IMR-90 (cell line): ENCODE measurements at places on chromosomes 4 and X. TPM values are rescaled to one million over a fixed set of nuclear protein-coding genes. Genes with fewer than 3 reads are reported as not detected.
A peak's percentile ranks its signal among the peaks of the same experiment; 100 is the strongest.

- peak; percentile 6 for DNase-seq
Measured at GRCh38 chr4:53113431-53114225, 251.5 kb downstream of the RASL11B start.

- DNase-seq = no peak
Measured at GRCh38 chrX:2701600-2701999, 10.5 kb downstream of the CD99 start.

- DNase-seq = no peak
Measured at GRCh38 chrX:115360220-115360781, 70.8 kb downstream of the LUZP4 start.

KIAA1210 gene
- not detected in 2 replicates for total RNA-seq

GRCh38 chrX:9864011-9864410, 77.8 kb downstream of the SHROOM2 start:
- DNase-seq = no peak

GRCh38 chr4:11073621-11074051, 355.1 kb downstream of the HS3ST1 start:
- DNase-seq = no peak

DNA sequence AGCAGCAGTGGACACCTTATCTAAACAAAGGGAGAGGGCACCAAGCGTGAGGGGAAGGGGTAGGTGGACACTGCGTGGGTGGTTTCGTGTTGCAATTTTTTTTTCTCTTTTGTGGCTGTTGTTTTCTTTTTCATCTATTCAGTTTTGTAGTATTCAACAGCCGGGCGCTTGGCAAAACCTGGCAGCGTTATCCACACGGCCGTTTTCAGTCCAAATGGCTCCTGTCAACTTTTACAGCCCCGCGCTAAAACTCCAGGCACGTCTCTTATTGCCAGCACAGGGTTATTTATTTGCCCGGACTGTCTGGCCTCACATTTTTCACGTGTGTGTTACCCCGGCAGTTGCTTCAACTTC, 192.2 kb downstream of the BCOR start:
- peak; percentile 19 for DNase-seq

DNA sequence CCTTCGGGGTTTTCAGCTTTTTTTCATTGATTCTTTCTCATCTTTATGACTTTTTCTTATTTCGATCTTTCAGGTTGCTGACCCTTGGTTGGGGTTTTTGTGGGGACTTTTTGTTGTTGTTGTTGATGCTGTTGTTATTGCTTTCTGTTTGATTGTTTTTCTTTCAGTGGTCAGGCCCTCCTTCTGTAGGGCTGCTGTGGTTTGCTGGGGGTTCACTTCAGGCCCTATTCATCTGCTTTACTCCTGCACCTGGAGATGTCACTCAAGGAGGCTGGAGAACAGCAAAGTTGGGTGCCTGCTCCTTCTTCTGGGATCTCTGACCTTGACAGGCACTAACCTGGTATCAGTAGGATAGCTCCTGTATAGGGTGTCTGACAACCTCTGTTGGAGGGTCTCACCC, 39.9 kb upstream of the PCDH18 start:
- no peak for DNase-seq

DNA sequence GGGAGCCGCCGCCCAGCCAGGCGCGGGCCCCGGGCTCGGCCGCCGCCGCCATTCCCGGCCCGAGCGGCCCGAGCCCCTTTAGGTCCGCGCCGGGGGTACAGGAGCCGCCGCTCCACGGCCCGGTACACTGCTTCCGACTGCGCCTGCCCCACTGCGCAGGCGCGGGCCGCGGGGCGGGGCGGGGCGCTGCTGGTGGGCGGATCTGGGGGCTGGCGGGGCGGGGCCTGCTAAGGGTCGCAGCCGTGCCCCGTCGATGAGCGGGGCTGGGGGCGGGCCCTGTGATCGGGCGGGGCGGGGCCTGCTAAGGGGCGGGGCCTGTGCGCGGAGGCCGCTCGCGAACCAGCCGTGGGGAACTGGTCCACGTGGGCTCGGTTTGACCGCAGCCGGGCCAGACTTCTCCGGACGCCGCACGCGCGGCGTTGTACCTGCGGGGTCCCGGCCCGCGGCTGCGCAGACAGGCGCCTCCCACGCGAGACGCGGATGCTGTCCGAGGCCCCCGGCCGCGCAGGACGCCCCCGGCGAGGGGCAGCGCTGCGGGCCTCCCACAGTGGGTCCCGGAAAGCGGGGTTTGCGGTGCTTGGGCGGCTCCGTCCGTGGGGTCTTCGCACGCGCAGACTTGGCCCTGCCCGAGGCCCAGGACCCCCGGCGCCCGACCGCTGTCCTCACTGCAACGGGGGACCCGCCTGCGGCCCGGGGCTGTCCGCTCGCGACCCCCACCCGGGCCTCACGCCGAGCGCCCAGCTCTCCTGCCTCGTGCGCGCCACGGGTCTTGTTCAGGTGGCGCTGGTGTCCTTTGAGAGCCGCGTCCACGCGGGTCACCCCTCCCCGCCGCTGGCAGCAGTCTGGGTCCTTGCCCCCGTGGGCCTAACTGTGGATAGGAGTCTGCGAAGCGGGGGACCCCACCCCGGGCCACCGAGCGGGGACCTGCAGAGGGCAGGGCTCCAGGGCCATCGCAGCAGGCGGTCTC, at the start of gene DGKQ:
Gene DGKQ (minus strand): TSS at position 139 of the 967 bp plus-strand sequence. CDS start 87 bp downstream, at position 52.
- DNase-seq = peak; percentile 75

KDM5C gene
- total RNA-seq = 65.8 and 84.6 TPM in 2 replicates

GPRASP2 gene
- total RNA-seq = 23.6 and 24.7 TPM in 2 replicates

DNA sequence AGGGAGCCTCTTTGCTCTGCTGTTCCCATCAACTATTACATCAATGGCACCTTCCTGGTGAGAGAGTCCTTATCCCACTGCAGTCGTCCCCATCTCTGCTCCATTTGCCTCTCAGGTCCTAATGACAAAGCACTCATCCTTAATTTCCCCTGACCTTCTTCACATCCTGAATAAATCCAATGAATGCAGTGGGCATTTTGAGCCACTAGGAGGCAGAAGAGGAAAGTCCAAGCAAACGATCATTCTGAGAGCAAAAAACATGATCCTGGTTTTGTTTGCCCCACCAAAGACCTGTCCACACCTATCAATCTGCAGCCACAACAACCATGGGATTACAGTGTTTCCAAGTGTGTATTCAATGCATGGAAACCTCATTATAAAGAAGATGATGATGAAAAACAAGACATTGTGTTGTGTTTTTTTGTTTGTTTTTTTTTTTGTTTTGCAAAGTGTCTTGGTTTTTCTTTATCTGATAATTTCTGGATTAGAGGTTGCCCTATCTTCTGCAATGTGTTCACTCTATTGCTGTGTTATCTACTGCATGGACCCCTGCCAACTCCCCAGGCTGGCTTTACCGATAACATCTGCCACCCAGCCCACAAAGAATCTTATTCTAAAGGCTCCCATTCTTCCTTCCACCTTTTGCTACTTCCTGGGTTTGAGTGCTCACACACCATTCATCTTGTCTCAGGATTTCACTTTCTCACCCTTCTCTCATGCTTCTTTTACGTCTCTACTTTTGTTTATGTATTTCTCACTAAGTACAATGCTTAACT, 207.2 kb downstream of the NLGN4X start:
- DNase-seq = peak; percentile 0

AFM gene
- total RNA-seq = not detected in 2 replicates

DNA sequence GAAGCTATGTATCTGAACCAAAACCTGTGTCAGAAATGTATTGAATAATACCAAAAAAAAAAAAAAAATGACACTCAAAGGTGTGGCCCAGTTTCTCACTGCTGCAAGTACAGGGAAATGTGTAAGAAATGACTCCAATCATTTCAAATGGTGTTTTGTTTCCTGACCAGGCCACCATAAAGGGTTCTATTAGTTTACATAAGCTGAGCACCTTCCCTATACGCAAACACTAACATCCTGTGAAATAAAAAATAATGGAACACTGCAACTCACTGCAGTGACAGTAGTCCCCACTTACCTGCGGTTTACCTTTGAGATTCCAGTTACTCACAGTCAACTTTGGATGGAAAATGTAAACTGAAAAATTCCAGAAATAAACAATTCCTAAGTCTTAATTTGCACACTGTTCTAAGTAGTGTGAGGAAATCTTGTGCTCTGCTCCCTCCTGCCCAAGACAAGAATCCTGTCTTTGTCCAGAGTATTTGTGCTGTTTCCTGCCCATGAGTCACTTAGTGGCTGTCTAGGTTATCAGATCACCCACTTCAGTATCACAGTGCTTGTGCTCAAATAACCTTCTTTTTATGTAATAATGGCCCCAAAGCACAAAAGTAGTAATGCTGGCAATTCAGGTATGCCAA, 265.3 kb downstream of the RCHY1 start:
- DNase-seq = no peak

GRCh38 chrX:43656005-43656494, at the start of gene MAOA:
MAOA (plus strand) TSS chrX:43656299; CDS start chrX:43656342, 43 bp downstream.
- DNase-seq = no peak

DNA sequence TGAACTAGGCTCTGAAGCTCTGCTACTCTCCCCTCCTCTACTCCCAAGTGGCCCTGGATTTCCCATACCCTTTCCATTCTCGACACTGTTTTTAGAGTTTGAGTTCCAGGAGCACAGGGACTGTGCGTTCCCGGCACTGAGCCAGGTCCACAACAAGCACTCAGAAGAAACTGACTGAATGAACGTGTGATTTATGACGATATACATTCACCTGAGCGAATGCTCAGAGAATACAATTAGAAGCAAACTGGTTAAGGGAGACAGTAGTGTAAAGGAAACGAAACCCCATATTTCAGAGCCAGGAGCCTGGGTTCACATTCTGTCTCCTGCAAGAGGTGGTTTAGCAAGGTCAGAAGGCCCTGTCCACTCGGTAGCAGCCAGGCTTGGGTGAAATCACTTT, 1.4 kb upstream of the KIAA0232 start:
- DNase-seq = no peak

DNA sequence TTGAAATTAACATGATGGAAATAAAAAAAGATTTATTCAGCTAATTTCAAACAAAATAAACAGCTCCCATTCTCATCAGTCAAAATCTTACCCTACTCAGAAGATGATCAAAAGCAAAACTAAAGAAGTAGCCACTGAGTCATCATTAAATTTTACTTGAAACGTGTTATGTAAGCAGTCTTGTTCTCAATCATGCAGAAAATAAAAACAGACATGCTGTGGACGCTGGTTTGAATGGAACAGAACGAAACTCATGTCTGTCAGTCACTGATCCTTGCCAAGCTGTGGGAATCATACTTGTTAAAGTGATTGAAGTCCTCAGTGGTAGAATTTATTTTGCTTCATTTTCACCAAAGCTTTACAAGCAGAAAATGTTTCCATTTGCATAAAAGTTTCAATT, 77.2 kb upstream of the TLR3 start:
- DNase-seq = no peak

DNA sequence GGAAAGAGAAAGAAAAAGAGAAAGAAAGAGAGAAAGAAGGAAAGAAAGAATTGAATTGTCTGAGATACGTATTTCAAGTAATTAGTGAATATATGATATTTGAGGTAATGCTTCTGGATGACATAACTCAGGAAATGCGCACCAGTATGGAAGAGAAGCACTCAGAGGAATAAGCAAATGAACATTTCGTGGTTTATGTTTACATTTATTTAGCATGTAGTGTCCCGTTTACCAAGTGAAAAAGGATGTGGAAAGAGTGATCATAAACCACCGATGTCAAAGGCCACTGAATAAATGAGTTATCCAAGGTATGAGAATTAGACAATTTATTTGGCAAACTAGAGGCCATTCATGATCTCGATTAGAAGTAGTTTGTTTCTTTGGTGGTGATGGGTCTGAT, 200.4 kb downstream of the ARAP2 start:
- no peak for DNase-seq

DCHS2 gene
- total RNA-seq = not detected in 2 replicates

DNA sequence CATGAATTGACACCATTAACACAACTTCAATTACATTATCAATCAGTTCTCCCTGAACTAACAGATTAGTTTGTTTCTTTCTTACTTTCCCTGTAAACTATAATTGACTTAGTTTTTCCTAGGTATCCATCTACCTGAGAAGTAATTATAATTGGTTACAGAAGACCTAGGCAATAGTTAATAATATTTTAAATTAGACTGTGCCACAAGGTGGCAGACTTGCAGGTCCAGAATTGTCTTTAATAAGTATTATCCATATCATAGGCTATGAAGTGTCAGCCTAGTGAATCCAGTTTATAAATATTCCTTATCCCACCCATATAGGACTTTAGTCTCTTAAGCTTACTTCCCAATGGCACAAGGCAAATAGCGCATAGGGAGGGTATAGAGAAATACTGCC, 48.9 kb upstream of the FAM47B start:
- peak; percentile 16 for DNase-seq

- DNase-seq = peak; percentile 58
Measured at GRCh38 chrX:53686151-53686885, at the start of gene HUWE1. HUWE1 (minus strand) TSS chrX:53686719; CDS start chrX:53654107, 32,612 bp downstream.

DNA sequence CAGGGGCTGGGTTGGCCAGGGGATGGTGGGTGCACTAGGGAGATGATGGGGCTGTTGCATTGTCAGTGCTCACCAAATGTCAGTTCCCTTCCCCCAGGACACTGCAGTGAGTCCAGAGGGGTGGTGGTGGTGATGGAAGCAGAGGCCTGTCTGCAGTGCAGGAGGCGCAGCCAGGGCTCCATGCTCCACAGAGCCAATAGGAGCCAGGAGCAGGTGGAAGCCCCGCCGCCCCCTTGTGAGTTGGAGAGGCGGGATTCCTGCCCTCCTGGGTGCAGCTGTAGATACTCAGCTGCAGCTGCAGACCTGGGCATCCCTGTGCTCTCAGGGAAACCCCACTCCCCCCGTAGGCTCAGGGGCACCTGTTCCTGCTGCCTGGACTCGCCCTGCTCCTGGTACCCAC, 284.7 kb downstream of the EVC2 start:
- no peak for DNase-seq

- DNase-seq = no peak
Measured at GRCh38 chr4:108560616-108561015, 59.8 kb upstream of the RPL34 start.

DNA sequence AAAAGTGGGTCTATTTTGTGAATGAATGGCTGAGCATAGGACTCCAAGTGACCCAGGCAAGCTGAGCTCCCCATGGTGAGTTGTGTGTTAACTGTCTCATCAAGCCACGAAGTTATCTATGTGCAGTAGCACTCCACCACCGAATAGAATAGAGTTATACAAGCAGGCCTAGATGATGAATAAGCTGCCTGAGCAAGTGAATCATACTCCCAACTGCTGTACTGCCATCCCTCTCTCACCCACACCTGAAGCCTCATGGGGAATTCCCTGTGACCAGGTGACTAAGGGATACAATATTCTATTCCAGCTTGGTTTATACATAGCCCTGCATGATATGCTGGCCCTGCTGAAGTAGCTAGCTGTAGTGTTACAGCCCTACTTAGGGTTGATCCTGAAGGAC, 38.7 kb downstream of the KDM5C start:
- peak; percentile 77 for DNase-seq

DNA sequence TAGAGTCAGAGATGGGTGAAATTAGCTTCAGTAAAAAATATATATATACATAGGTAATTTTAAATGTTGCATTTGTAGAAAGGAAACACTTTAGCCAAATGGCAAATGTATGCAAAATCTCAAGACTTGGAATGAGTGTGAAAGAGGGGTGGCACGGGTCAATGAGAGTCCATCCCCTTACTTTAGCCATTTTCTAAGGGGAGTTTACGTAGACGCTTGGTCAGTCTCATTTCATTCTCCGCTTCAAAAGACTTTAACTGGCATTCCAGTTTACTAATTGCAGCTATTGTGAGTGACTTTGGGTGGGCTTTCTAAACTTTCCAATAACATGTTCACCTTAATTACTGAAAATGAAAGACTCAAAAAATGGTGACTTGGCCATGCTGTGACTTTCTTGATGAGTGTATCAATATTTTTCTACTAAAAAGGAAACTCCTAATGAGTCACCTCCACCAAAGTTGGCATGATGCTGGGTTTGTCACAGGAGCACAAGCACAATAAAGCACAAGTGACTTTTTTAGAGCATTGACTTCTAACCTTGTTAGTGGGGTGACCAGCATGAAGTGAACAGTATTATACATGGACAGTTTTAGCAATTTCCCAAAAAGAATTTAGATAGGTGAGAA, 356.0 kb upstream of the RASGEF1B start:
- DNase-seq = no peak
